Spleen (tissue), 13 donors: ENCODE measurements at places on chromosomes 4 and X. TPM values are rescaled to one million over a fixed set of nuclear protein-coding genes. Genes with fewer than 3 reads are reported as not detected.

- no peak for DNase-seq
These were observed 2.9 kb upstream of the GRPR start for GRCh38 chrX:16120431-16120830.

DNA sequence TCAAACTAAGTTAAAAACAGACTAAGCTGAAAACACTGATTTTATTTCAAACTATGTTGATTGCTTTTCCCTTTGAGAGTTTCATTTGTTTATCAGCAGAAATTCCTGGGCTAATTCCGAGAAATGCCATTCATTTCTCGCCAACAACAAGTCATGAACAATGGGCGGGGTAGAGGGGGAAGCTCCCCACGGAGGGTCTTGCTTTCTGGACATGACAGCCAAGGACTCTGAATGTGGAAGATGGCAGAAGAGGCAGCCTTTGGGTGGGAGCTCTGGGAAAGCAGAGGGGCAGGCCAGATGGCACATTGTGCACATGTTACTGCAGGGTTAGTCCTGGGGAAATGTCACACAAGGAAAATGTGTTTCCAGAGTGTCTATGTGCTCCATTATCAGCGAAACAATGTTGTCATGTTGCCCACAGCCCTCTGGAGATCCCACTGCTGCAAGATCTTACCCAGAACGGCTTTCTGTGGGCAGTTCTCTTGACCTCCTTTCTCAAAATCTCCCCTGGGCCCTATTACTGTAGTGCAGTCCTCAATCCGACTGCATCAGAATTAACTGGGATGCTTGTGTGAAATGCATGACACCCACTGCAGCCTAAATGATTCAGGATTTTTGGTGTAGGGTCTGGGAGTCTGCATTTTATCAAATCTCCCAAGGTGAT is 45.0 kb downstream of the CHRDL1 start:
- DNase-seq = no peak

- DNase-seq = no peak
These were observed 4.0 kb upstream of the PCDH7 start for GRCh38 chr4:30716158-30716557.

DNA sequence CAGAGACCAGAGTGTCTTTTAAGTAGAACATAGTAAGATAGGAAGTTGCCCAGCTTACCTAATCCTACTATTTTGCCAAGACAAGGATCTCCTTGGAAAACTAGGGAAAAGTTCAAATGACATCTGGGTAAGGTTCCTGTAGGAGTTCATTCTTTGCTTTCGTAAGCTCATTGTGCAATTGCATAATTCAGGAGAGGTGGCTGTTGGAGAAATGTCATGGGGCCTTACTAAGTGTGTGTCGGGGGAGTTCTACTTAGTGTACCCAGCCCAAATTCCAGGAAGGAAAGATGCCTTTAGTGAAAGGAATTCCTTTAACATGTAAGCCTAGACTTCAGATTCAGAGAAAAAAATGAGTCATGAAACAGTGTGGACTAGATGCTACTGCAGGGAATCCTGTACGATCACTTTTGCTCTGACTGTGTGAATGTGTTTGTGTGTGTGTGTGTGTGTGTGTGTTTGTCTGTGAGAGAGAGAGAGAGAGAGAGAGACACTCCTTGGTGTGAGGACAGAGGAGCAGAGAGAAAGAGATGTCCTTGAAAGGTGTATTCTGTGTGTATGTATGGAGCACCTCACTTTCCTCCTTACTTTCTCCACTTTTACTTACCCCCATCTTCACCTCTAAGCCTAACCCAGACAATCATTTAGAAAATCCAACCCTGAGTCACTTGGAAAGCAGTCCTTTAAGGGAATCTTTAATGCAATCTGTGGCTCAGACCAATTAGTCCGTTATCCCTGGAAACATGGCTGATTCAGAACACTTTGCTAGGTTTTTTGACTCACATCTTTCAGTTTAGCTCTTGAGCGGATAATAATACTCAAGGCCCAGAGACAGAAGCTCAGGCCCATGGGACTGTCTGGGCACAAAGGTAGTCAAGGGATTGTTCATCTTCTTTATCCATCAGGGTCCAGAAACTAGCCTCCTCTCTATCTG is 114.5 kb upstream of the ACSL4 start:
- no peak for DNase-seq

GRCh38 chr4:62226082-62226481 is 1026.0 kb downstream of the ADGRL3 start:
- DNase-seq = no peak

DNA sequence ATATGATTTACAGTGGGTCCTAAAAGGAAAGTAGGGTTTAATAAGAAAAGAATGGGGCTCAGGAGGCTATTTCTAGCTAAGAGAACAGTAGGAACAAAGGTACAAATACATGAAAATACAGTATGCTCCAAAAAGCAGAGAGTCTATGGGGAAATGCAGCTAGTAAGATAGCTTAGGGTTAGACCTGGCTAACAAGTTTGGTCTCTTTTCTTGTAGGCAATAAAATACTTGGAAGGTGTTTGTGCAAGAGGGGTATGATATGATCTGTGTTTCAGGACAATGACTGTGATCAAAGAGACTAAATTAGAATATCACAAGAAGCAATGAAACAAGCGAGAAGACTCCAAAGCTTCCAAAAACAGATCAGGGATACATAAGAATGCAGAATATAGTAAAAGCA is 33.5 kb upstream of the SH3KBP1 start:
- DNase-seq = no peak

- DNase-seq = no peak
These were observed 81.1 kb upstream of the SH3RF1 start for GRCh38 chr4:169351872-169352271.

GRCh38 chr4:1953335-1953734 is 55.4 kb downstream of the NELFA start:
- no peak for DNase-seq

DNA sequence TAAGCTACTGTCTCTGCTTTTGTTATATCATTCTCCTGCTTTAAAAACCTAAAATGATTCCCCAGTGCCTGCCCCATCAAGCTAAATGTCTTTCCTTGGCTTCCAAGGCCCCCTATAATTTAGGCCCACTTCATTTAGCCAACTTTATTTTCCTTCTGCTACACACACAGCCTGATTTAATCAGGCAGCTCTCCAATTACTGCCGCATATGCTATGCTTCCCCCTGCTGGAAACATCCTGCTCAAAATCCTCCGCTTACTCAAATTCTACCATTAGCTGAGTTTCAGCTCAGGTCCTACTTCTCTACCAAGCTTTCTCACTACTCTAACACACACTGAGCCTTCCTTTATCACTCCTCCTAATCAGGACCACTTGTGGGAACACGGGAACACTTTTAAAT is 17.0 kb downstream of the LAMP2 start:
- DNase-seq = no peak

GRCh38 chr4:5539584-5539983 is 168.8 kb downstream of the EVC2 start:
- no peak for DNase-seq

DNA sequence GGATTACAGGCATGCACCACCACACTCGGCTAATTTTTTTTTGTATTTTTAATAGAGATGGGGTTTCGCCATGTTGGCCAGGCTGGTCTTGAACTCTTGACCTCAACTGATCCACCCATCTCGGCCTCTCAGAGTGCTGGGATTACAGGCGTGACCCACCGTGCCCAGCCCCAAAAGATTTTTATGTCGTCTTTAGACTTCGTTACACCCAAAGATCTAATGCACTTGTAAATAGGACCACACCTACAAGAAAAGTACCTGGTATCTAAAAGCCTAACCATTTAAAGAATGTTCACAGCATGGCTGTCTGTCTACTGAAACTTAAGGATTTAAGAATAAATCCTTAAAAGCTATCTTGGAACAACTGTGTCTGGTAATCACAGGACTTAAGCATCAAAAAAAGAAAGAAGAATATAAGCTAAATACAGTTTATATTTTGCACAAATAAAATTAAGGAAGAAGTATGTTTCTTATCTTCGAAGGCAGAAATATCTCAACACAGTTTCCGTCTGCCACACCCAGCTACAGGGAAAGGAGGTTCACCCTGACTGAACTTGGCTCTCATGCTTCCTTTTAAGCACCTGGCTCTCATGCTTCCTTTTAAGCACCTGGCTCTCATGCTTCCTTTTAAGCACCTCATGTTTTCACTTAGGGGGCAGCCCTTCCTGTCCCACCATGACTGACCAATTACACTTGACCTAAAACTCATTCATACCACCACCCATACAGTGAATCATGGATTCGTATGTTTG is 92.0 kb upstream of the STS start:
- DNase-seq = no peak

DNA sequence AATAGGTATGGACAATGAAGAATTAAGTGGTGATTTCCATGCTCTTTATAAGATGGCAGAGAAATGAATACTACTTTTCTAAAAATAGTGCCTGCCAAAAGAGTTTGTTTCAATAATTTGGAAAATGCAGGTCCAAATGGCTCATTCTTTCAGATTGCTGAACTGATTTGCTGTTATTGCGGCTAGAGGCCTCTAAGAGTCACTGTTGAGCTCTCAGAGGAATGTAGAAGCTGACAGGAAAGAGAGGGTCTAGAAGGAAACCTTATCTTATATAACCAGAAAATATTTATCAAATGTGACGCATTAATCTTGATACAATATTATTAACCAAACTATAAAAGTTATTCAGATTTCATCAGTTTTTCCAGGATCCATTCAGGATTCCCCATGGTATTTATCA is 65.7 kb upstream of the PAGE1 start:
- no peak for DNase-seq

GRCh38 chr4:80803337-80803736 is 227.2 kb upstream of the BMP3 start:
- no peak for DNase-seq

DNA sequence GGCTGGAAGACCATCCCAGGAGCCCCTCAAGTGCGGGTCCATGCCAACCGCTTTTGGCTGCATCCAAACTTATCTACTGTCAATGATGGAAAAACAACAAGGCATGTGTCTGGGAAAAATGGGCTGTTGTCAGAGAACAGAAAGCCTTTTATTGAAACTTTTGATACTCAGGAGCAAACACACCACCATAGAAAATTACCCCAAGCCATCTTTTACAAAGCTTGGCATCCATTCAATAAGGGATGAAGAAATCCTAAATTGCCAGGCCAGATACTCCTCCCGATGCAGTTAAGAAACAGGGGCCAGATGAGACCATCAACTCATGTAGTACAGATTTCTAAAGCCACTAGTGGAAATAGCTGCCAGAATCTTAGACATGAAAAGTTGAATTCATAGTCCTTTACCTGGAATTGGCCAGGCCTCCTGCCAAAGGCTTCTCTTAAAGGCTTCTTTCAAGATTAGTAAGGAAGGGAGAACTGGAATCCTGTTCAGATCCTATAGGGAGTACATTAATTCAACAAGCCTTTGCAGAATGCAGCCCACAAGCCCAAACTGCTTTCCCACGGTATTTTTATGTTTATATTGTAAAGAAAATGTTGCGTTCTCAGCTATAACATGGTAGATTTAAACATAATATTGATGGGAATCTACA is 145.4 kb upstream of the MAP3K15 start:
- no peak for DNase-seq

CENPVL1 gene
- total RNA-seq = not detected

SUPT20HL2 gene
- not detected for total RNA-seq

MAGEB2 gene
- total RNA-seq = not detected

CETN2 gene
- total RNA-seq = 11.8 TPM

ZNF518B gene
- 23.2 TPM for total RNA-seq

ARX gene
- not detected for total RNA-seq

LIMCH1 gene
- 212 TPM for total RNA-seq

MAGEA9B gene
- total RNA-seq = not detected

MYL5 gene
- 12.2 TPM for total RNA-seq

ETDB gene
- not detected for total RNA-seq

POF1B gene
- total RNA-seq = 6.3 TPM
